ENCODE measurements at places on chromosomes 16 and 17.

DNA sequence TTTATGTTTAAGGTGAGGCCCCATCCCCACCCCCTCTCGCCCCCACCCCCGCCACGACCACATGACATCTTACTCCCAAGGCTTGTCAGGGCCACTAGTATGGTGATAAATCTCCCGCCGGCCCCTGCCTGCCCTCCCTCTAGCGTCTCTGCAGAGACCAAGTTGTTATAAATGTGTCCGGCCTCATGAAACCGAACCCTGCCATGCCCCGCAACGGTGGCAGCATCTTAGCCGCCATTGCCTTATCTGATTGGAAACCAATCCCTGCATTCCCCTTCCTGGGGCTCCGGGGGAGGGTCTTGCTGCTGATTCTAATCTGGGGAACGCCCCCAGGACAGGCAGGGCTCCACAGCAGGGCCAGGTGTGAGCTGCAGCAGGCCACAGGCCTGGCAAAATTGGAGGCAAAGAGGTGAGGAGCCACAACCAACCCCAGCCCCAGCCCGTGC lies 352.4 kb downstream of the C16orf95 start:
- no peak for DNase-seq

DNA sequence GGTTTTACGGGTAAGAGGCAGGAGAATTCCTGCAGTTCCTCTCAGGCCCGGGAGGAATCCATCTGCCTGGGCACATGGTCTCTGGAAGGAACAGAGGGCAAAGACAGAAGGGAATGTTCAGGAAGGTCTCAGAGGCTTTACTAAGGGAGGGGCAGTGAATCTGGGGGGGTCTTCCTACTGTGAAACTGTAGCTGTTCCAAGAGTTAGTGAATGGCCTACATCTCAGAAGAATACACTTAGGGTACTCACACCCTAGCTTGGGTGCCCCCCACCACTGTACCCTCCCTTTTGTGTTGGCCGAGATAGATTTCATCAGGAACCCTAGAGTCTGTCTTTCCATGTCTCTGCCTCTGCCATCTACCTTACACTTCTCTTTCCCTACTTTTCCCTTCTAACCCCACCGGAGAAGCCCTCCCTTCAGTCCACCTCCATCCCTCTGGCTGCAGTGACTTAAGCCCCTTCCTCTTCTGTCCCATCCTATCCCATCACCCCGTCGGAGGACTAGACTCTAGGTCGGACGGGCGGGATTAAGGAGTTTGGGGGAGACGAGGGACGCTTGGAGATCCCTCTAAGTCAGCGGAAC lies 316 bp downstream of the DLG4 start:
- no peak for DNase-seq

- DNase-seq: peak; percentile 51
Observed at GRCh38 chr16:75616521-75617010, 6.5 kb downstream of the ADAT1 start.

DNA sequence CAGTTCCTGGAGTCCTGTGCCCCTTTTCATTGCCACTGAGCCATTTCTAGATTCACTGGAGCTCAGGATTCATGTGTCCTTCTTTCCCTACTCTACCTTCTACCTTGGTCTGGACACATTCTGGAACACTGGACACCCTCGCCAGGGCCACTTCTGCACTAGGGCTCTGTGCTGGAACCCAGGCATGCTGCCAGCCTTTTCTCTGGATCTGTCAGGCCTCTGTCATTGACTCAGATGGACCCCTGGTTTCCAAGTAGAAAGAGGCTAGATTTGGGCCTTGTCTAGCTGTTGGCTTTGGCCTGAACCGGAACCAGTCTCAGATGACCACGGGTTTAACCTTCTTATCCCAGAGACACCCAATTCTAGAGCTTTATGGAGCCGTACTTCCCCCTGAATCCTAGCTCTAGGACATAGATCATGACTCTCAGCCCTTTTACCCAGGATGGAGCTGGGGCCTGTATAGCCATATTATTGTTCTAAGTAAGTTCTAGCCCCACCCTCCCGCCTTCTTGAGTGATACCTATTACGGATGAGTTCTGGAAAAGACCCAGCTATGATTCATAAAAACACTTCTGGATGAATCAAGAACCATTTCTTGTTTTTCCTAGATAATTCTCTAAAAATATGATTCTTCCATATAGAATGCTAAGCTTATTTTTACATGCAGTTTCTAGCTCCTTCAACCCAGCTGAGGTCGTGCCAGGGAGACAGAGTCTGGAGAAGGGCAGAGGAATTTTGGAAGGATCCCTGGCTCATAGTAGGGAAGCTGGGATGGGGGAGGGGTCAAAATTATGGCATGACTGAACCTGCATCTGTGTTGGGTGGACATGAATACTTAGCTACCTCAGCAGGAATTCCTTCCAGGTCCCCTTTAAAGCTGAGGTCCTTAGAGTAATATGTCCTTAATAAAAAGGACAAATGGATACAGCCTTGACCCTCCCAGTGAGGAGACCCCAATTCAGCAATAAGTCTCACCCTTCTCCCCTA lies 1.1 kb upstream of the CHRNB1 start:
- no peak for DNase-seq

GRCh38 chr16:87930456-87930855 lies 5.9 kb downstream of the CA5A start:
- DNase-seq: no peak

DNA sequence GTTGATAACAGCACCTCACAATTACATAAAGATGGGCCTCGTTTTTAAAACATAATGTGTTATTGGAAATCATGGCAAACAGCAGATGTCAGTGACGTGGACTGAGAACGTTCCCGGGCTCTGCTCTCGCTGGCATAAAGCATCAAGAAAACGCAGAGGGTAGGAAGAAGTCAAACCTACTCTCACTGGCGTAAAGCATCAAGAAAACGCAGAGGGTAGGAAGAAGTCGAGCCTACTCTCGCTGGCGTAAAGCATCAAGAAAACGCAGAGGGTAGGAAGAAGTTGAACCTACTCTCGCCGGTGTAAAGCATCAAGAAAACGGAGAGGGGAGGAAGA lies 110.6 kb downstream of the VPS53 start:
- no peak for DNase-seq

- no peak for DNase-seq
Observed at GRCh38 chr16:69399361-69399760, 13.6 kb upstream of the TERF2 start.

- DNase-seq: no peak
Observed at GRCh38 chr17:77147357-77147801, 6.6 kb downstream of the SEC14L1 start.

DNA sequence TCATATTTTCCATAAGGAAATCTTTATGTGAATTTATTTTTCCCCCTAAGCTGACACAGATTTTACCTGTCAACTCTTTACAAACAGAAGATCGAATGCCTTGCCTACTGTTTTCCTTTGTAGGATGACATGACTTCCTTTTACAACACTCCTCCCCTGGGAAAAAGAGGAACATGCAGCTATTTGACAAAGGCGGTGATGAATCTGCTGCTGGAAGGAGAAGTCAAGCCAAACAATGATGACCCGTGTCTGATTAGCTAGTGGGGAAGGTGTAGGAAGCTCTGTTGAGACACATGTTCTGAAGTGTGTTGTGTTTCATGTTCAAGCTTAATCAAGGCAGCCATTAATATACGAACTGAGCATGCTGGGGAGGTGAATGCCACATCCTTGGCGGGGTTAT lies 238.0 kb downstream of the PHKB start:
- no peak for DNase-seq

DNA sequence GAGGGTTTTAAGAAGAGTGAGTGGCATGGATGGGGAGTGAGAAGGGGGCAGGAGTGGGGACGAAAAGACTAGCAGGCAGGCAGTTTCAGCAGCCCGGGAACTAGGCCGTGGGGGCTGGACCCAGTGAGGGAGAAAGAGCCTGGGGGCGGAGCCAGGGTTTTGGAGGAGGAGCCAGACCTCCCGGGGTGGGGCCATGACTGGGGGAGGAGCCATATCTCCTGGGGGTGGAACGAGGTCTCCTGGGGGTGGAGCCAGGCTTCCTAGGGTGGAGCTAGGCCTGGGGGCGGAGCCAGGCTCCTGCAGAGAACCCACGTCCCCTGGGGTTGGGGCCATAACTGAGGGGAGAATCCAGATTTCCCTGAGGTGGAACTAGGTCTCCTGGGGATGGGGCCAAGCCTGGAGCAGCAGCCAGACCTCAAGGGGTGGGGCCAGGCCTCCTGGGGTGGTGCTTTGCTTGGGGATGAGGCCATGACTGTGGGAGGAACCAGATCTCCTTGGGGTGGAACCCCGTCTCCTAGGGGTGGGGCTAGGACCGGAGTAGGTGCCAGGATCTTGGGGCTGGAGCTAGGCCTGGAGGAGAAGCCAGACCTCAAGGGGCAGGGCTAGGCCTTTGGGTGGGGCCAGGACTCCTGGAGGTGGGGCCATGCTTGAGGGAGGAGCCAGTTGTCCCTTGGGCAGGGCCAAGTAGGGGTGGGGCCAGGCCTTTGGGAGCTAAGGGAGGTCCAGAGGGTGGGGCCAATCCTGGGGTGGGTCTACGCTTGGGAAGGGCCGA lies 41.7 kb upstream of the JPH3 start:
- DNase-seq: no peak

GRCh38 chr16:79500286-79500685 lies 100.3 kb downstream of the MAF start:
- DNase-seq: no peak

- no peak for DNase-seq
Observed at GRCh38 chr17:28473542-28473941, at the start of gene SLC13A2. Gene SLC13A2 (plus strand): TSS chr17:28473644. CDS start chr17:28473713, 69 bp downstream.
